ENCODE measurements at places on chromosomes 4 and X.

DNA sequence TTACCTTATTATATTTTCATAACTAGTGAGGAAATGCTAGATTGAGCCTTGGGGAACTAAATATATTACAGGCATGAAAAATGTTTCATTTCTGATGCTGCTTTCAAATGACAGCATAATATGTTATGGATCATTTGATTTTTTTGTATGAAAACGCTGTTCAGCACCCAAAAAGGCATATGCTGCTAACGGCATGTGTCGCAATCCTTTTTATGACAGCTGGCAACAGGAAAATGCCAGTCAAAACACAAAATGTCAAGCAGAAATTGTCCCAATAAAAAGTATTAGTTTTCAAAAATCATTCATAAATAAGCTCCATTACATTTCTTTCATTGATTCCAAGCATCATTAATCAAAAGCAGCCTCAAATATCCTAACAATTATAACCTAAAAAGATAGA is 1244.5 kb downstream of the PCDH7 start:
- no peak for DNase-seq

DNA sequence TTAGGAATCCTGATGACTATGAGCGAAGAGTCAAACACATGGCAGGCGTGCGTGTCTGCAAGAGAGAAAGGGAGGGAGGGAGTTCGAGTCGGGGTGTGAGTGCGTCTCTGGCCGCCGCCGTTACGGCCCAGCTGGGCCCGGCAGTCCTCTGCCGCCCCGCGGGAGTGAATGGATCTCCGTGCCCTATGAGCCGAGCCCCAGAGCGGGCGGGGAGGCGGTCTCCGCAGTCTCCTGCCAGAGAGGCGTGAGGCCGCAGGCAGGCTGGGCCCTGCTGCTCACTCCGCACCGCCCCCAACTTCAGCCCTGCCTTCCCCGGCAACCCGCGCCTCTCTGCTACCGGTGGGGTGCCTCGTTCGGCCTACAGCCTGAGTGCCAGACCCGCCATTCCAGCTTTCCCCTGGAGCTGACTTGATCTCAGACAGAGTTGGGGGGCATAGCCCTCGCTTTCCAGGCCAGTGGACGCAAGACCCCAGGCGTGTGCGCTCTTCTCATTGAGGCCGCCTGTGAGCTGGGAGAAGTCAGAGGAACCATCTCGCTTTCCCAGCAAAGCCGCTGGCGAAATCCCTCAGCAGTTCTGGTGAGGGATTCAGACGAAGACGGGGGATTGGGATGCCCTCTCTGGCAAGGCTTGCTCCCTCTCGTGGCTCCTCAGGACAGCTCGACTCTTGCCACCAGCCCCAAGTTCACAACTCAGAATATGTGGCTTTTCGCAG is 1.4 kb downstream of the SLC16A2 start:
- DNase-seq = no peak

- no peak for DNase-seq
These were observed 3.4 kb downstream of the NCAPG start for GRCh38 chr4:17814140-17814539.

DNA sequence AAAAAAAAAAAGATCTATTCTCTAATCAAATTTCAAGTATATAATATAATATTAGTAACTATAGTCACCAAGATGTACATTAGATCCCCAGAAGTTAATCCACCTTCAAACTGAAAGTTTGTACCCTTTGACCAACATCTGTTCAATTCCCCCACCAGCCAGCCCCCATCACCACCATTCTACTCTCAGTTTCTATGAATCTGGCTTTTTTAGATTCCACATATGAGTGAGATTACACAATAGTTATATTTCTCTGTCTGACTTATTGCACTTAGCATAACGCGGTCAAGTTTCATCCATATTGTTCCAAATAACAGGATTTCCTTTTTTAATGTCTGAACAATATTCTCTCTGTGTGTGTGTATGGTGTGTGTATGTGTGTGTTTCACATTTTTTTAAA is 33.7 kb upstream of the VMA21 start:
- DNase-seq = no peak

DNA sequence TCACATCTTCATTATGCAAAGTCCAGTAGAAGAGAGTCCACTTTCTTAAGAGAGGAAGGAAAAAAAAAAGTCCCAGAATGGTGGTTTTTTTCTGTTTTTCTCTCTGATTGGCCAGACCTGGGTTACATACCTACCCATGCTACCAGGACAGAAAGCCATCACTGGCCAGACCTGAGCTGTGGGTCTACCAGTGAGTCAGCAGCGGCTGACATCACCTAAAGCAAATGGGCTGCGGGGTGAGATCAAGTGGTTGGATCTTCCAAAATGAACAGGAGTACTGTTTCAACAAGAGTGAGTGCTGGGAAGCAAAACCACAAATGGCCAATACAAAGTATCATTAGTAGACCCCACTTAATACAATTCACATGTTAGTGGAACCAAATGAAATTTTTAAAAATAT is 1.6 kb upstream of the NDST3 start:
- DNase-seq = no peak

DNA sequence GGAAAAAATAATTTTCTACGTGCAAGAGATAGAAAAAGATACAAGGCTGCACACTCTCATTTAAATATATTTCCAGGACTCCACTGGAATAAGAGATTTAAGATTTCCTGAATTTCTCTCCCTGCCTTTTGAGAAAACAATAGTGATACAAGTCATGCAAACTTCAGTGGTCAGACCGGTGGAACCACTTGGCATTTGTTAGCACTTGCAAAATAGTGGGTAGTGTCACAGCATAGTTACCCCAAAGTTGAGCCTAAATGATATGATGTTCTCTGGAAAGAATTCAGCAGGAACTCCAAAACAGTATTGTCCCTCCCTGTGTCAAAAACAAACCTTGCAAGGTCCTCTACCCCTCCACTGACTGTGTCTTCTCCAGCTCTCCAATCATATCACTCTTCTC is 102.3 kb downstream of the ANKRD50 start:
- no peak for DNase-seq

- no peak for DNase-seq
These were observed 14.3 kb upstream of the CORIN start for GRCh38 chr4:47852136-47852535.

DNA sequence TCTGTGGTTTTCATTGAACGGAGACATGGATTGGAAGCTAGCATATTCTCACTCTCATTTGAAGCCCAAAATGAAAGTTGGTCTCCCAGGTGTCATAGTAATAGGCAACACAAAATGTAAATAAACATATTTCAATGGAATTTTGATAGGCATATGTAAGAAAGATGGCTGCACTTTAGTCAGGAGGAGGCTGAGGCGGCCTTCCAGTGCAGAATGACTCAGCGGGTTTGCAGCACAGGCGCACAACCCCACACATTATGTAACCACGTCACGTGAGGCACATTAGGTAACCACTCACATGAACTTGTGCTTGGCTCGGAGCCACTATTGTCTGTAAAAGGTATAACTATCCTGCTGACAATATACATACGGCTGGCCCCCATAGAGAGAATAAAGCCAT is 381.7 kb downstream of the GPAT3 start:
- no peak for DNase-seq

GRCh38 chr4:122992057-122992456 is 69.7 kb upstream of the NUDT6 start:
- DNase-seq = no peak

GRCh38 chr4:109434007-109434971 is 674 bp downstream of the SEC24B start:
- DNase-seq = peak; percentile 49

DNA sequence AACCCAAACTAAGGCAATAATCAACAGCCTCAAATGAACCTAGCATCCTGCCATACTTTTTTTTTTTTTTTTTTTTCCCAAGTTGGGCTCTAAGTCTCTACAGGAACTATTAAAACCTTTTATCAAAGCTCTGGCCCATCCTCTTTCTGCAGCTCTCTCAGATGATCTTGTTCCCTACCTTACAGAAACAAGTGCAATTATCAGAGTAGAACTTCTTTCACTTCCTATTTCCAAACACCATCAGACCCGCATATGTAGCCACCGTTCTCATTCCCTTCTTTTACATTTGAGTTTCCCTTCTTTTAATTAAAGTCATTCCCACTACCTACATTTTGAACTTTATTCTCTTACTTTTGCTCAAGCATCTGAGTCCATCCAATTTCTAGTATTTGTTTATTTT is 690.6 kb downstream of the DMD start:
- no peak for DNase-seq

- no peak for DNase-seq
These were observed 2334.6 kb downstream of the PCDH7 start for GRCh38 chr4:33054656-33055196.

- DNase-seq = no peak
These were observed 16.0 kb downstream of the CTBP1 start for GRCh38 chr4:1232661-1233621.

GRCh38 chr4:145935253-145936141 is 3.1 kb downstream of the ZNF827 start:
- no peak for DNase-seq

DNA sequence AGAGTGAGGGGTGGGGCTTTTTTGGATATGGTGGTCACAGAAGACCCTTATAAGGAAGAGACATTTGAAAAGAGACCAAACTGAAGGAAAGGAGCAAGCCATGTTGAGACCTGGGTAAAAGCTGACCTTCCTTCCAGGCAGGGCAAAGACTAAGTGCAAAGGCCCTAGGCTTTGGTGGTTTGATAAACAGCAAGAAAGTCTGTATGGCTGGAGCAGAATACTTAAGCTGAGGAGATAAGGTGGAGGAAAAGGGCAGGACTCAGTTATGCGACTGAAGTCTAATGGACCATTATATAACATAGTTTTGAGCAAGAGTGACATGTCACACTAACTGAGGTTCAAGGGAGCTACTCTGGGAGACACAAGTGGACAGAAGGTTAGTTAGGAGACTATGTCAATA is 20.0 kb downstream of the SH3RF1 start:
- no peak for DNase-seq

DNA sequence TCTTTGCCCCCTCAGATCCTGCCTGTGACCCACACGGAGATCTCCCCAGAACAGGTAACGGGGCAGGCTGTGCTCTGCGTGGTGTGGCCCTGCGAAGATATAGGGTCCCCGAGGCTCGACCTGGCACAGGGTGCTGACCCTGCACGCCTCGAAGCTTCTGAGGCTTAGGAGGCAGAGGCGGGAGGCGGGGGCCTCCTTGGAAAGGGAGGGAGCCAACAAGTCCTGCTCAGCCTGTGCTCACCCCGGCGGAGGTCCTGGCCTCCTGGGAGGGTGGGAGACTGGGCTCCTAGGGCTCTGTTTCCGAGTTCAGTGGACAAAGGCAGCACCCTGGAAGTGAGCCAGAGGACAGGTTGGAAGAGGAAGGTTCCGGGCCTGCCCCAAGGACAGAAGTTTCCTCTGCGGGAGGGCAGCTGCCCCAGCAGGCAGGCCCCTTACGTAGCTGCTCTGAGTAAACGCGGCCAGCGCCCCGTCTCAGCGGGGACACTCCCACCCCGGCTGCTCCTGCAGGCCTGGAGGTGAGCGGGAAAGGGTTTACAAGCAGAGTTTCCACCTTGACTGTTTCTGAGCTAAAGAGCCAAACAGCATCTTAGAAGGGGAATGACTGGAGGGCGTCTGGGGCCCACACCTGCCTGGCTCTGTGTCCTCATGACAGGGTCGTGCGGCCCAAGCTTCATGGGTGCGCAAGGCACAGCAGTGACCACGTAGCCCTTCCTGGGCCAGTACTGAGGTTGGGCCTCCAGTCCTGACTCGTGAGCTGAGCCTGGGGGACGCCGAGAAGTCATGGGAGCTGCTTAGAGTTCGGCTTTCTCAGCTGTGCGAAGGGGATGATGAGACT is 16.1 kb downstream of the TMEM175 start:
- DNase-seq = no peak

GRCh38 chr4:48602763-48603162 is 112.7 kb downstream of the ZAR1 start:
- DNase-seq = no peak

GRCh38 chr4:8583655-8584025 is 3.4 kb downstream of the GPR78 start:
- no peak for DNase-seq

DNA sequence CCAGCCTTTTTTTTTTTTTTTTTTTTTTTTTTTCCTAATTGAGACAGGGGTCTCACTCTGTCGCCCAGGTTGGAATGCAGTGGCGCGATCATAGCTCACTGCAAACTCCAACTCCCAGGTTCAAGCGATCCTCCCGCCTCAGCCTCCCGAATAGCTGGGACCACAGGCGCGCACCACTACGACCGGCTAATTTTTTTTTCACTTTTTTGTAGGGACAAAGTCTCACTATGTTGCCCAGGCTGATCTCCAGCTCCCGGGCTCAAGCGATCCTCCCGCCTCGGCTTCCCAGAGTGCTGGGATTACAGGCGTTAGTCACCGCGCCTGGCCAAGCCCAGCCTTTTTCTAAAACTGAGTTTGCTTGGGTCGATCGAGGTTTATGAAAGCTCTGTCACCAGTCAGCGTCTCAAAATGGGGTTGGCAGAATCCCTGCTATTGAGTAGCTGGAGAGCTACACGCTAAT is 1.3 kb upstream of the OTUD5 start:
- peak; percentile 75 for DNase-seq

GRCh38 chrX:21700967-21701366 is 42.8 kb upstream of the KLHL34 start:
- DNase-seq = no peak

- no peak for DNase-seq
These were observed 134.3 kb upstream of the FGF13 start for GRCh38 chrX:138845786-138846185.

- DNase-seq = no peak
These were observed 46.1 kb downstream of the TMEM150C start for GRCh38 chr4:82515705-82516104.

- DNase-seq = no peak
These were observed 13.9 kb upstream of the PPEF2 start for GRCh38 chr4:75916091-75916661.

DNA sequence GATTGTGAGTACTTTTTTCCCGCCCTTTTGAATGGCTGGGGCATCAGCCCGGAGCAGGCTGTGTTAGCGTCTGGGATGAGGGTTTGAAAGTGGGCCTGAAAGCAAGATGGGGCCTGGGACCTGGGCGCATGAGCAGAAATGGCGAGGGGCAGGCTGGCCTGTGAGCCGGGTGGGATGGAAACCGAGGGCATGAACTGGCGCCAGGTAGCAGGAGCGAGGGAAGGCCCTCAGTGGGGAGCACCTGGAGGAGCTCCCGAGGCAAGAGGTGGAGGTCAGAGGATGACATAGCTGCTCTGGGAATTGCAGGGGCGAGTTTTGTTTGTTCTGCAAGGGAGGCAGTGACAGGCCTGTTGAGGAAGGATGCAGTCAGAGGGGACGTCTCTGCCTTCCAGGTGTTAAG is 68.6 kb downstream of the RGS12 start:
- DNase-seq = no peak

GRCh38 chr4:142547974-142548373 is 298.1 kb downstream of the INPP4B start:
- no peak for DNase-seq

- no peak for DNase-seq
These were observed 85.4 kb downstream of the DCHS2 start for GRCh38 chr4:154406018-154406795.

- DNase-seq = peak; percentile 6
These were observed 1.7 kb downstream of the EIF1AX start for GRCh38 chrX:20139966-20140365.

GRCh38 chr4:61318431-61318830 is 118.3 kb downstream of the ADGRL3 start:
- DNase-seq = no peak

- no peak for DNase-seq
These were observed 67.2 kb upstream of the HOPX start for GRCh38 chr4:56748271-56748670.
